A673 (cell line): ENCODE measurements at places on chromosomes 1 and 21.
A peak's percentile ranks its signal among the peaks of the same experiment; 100 is the strongest.

GRCh38 chr1:200388791-200389190, 21.0 kb downstream of the ZNF281 start:
- no peaks in the 10 kb centered on the region for H3K27me3 ChIP-seq
- no peaks in the 10 kb centered on the region for H3K36me3 ChIP-seq
- no peak overlapping the region for H3K27ac ChIP-seq
- no peaks in the 10 kb centered on the region for H3K4me1 ChIP-seq
- no peak for DNase-seq

DNA sequence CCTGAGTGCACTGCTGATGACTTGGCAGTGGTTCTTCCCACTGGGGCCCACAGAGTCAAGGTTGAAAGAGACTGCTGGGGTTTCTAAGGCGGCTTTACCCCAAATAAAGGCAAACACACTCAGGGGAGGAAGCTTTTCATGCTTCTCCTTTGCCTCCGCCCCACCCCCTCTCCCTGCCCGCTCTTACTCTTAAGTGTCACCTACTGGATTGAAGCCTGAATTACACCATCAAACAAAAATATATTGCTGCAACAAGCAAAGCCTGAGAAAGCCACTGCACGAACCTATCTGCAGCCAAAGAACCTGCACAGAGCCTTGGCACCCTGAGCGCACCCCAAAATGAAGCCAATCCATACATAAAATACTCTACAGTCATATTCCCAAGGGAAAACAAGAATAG, 63.1 kb downstream of the PTGFR start:
- H3K36me3 ChIP-seq = no peaks in the 10 kb centered on the region
- DNase-seq = peak; percentile 35
- H3K27ac ChIP-seq = no peak overlapping the region
- no peaks in the 10 kb centered on the region for H3K4me1 ChIP-seq
- H3K4me3 ChIP-seq = no peak overlapping the region

- no peaks in the 10 kb centered on the region for H3K4me1 ChIP-seq
- peak; percentile 68 for DNase-seq
- no peaks in the 10 kb centered on the region for H3K27me3 ChIP-seq
- no peak overlapping the region for H3K4me3 ChIP-seq
- no peak overlapping the region for H3K27ac ChIP-seq
Observed at GRCh38 chr1:77126307-77126706, 92.9 kb downstream of the PIGK start.

DNA sequence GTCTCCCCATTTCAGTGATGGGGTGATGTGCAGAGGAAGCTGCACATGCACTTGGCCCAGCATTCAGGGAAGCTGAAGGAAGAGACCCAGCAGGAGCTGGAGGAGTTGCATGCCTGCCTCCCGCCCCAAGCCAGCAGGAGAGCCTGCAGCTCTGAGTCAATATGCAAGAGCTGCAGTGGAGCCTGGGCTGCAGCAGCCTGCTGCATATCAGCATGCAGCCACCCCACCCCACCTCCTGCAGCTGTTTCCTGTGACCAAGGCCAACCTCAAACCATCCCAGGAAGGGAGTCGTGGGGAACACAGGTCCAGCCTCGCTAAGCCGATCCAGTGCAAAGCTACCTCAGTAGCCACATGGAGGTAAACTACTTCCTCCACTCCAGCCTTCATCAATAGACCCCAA, 18.9 kb downstream of the AGT start:
- H3K4me3 ChIP-seq = no peak overlapping the region
- H3K27me3 ChIP-seq = no peaks in the 10 kb centered on the region
- no peaks in the 10 kb centered on the region for H3K4me1 ChIP-seq
- no peak overlapping the region for H3K27ac ChIP-seq
- peaks cover 21% of the 10 kb centered on the region for H3K36me3 ChIP-seq
- DNase-seq = no peak

- peaks cover 3% of the 10 kb centered on the region for H3K4me1 ChIP-seq
- DNase-seq = no peak
- no peaks in the 10 kb centered on the region for H3K27me3 ChIP-seq
- no peaks in the 10 kb centered on the region for H3K36me3 ChIP-seq
- no peak overlapping the region for H3K4me3 ChIP-seq
Observed at GRCh38 chr1:189904509-189904908, 573.2 kb downstream of the BRINP3 start.

GRCh38 chr1:220785166-220786056, 1.3 kb upstream of the MTARC1 start:
- no peak overlapping the region for H3K4me3 ChIP-seq
- H3K27ac ChIP-seq = no peak overlapping the region
- H3K36me3 ChIP-seq = no peaks in the 10 kb centered on the region
- H3K4me1 ChIP-seq = peaks cover 4% of the 10 kb centered on the region
- H3K27me3 ChIP-seq = peaks cover 23% of the 10 kb centered on the region
